LHCN-M2 (cell line): ENCODE measurements at places on chromosomes 1 and 21.

- DNase-seq, result peak; percentile 86
Measured at GRCh38 chr1:16351994-16352841, at the start of gene FBXO42. TSS of gene FBXO42 (minus strand) at chr1:16352480. CDS start at chr1:16315418, 37,062 bp downstream.

- DNase-seq, result no peak
Measured at GRCh38 chr1:39348278-39348677, 143.2 kb upstream of the BMP8A start.

GRCh38 chr1:28111157-28111556 is 22.7 kb upstream of the EYA3 start:
- DNase-seq, result no peak

- DNase-seq, result no peak
Measured at GRCh38 chr1:101150670-101151069, 86.1 kb upstream of the S1PR1 start.

DNA sequence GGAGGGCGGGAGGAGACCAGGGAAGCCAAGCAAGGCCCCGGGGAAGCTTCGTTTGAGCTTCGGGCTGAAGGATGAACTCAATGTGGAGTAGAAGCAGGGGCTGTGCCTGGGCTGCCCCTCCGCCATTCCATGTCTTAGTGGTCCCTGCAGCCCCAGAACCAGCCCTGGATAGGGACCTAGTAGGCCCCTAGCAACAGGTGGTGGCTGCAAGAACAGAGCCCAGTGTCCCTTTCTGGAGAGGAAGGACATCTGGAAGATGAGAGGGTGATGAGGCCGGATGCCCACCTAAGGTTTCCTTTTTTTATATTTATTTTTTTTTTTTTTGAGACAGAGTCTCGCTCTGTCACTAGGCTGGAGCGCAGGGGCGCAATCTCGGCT is 27.2 kb downstream of the ECE1 start:
- no peak for DNase-seq

- no peak for DNase-seq
Measured at GRCh38 chr21:41571938-41572510, 64.1 kb upstream of the TMPRSS2 start.

DNA sequence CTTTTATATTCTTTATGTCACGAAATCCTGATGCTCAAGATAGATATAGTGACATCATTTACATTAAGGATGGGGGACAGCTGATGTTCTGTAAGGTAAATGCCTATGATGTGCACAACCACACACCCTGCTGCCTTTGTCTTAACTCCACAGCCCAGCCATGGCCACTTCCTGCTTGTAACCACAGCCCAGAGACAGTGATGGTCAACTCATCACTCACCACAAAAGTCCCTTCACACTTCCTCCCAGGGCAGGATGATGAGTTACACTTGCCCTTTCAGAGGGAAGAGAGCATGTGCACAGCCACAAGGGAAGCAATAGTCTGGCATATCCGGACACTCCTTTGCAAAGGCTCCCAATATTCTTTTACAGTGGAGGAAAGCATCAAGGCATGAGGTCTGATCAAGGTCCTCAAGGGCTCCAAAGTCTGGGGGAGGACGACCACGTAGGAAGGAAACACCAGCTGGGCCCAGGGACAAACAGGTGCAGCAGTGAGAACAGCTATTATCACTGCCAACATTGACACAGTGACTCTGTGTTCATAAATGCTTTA is 53.8 kb downstream of the PLPP3 start:
- peak; percentile 80 for DNase-seq

DNA sequence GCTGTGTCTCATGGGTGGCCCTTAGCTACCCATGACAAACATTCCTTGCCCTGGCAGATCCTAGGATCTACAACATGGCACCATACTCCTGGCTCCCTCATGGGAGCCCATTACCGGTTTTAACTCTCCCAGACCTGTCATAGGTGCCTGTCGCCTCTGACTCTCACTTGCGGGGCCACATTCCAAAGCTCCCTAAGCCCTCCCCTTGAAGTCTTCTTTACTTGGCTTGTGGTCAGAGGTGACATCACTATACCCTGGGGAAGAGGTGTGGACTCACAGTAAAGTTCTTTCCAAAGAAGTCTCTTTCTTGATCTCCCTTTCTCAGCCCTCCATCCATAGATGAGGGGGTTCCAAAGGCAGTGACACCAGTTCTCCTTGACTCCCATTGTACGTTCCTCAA is 5.4 kb upstream of the SLAMF9 start:
- no peak for DNase-seq

DNA sequence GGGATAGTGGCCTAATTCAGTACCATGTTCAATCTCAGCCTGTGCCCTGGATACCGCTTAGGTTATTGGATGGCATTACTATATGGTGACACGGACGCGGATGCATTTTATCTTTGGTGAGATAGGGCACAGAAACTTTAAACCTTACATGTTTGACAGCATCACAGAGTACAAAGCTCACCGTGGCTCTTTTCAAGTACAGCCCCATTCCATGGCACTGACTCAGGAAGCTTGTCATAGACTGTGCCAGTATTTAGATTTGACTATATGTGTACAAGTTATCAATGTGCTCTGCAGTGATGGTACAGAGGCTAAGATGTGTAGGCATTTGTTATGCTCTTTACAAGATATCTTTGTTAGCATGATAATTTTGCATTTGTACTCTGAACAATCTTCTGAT is 169.0 kb downstream of the RYR2 start:
- no peak for DNase-seq

DNA sequence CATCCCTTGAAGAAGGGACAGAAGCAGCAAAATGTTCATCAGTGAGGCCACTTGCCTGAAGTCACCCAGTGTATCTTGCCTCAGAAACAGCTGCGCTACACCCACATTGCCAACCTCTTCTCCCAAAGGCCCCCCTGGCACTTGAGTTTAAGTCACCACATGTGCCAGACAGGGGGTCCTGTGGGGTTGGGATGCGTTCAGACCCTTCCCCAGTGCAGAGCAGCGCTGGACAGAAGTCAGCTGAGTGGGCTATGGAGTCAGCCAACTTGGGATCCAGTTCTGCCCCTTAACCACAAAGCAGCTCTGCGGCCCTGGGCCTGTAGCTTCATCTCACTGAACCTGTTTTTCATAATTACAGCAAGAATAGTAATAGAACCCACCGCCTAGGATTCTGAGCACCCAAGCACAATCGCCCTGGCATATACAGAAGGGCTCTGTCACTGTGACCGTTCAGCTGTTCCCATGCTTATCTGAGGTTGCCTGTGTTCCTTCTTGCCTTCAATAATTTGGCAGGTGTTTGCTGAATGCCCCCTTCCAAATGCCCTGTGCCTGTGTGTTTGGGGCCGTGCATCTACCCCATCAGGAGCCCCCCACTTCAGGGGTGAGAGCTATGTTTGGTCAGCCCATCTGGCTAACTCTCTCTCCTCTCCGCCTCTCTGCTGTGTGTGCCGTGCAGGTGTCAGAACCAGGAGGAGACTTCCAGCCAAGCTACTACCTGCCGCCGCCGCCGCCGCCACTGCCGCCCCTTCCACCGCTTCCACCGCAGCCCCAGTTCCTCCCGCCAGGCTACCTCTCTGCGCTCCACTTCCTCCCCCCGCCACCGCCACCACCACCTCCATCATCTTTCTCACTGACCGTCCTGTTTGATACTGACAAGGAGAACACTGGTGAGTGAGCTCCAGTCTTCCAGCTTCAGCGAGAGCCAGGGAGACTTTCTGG is 5.0 kb downstream of the DMRTB1 start:
- DNase-seq, result no peak
